Stimulated activated CD4-positive, alpha-beta T cell treated with anti-CD3 and anti-CD28 coated beads, Interleukin-15, amount 100 ng/mL, for 48 hours (primary cell): ENCODE measurements at places on chromosomes 7 and 10.

DNA sequence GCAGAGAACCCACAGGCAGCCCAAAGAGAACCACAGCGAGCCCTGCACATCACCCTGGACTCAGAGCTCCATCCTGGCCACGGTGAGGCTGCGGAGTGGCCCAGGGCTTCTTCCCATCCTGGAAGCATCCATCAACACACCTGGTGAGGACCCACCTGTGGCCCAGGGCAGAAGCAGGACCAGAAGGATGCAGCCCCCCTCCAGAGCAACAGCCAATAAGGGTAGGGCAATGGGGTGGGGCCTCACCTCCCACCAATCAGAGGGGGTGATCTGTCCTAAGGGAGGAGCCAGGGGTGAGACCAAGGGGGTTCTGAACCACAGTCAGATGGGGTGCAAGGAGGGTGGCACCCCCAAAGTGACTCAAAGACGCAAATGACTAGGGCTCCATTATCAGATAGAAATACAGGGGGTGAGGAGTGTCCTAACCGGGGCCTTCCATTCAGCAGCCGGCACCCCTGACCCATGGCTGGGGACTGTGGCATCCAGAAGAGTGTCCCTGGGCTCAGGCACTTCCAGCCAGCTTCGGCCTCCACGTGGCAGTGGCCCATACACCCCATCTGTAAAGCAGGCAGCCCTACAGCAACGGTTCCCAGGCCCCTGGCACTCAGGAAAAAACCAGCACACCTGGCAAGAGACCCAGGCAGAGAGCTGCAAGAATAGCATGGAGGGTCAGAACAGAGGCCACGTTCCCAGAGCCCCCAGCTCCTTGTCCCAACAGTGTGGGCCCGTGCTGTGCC lies 36.9 kb downstream of the STK32C start:
- DNase-seq = no peak

DNA sequence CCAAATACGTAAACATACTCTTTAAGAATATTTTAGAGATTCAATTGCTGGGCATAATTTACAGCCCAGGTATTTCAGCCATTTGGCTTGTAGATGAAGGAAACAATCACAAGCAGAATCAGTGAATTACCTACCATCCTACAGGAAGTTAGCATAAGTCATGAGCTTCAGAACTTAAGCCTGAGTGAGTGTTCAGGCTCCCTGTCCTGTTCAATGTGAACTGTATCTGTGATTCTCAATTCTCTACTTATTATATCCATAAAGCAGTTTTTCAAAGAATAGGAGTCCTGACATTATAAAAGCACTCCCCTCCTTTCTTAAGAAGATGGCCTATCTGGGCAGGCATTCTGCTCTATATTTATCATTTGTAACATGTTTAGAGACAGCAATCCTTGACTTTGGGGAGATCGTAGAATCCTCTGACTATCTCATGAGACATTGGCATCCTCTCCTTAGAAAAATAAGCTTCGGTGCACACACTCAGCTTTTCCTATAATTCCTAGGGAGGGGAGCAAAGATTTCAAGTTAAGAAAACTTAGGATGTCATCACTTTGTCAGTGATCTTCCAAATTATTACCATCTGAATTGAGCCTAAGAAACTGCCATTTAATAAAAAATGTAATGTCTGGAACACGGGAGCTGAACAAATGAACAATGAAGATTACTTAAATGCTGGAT lies 645.2 kb upstream of the IGFBP3 start:
- no peak for DNase-seq

DNA sequence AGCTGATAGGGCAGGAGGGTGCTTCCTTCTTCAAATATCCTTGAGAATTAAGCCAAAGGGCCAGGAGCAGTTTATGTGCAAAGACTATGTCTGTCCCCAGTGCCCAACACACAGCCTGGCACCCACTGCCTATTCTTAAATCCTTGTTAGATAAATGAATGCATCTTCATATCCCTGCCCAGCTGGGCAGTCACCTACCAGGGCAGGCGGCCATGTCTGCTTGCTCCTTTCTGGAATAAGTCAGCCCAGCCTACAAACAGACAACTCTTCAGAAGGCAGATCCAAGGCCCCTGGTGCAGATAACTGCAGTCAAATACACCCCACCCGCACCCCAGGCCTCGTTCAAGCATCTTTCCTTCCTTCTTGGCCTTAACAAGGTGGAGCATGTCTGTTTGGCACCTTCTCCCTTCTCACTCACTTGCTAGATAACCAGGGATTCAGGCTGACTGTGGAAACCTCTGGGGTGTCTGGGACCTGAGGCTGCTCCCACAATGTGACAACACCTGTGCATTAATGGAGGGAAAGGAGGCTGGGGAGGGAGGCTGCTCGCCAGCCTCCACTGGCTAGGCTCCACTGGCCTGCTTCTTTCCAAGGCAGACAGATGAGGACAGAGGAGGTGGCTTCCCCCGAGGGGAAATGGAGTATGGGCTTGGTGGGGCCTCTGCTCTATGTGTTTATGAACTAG lies 59.9 kb upstream of the COL13A1 start:
- no peak for DNase-seq

DNA sequence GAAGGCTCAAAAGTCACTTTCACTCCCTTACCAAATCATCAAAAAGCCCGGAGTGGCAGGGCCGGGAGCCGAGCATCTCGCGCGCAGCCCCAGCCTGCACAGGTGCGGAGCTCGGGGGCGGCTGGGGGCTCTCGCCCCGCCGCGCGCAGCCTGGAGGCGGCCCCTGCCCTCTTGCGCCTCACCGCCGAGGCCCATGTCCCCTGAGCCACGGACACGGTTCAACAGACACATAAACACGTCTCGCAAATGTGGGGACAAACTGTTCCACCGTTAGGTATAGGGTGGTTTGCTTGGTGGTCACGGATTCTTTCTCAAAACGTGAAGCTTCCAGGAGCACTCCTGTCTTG lies 700 bp downstream of the GSAP start:
- DNase-seq = no peak

GRCh38 chr7:70849580-70850235 lies 282.2 kb upstream of the GALNT17 start:
- DNase-seq = no peak
